NCI-H187 (cell line): ENCODE measurements at places on chromosomes 1 and 21.

- DNase-seq: no peak
Observed at GRCh38 chr1:25797939-25798338, 2.1 kb upstream of the SELENON start.

DNA sequence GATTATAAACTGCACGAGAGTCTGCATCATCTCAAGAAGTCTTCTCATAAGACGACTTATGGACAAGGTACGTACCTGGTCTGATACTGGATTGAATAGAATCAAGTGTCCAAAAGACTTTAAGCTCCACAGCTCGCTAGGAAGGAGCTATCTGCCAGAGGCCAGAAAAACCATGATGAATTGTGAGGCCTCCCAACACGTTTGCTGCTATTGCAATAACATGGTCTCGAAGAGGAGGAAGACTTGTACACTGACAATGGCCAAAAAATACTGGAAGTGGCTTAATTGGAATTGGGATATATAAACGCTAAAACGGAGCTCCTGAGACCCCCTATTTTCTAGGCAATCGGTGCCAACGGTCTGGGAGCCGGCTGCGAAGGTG is 534 bp downstream of the DNAJC28 start:
- peak; percentile 89 for DNase-seq

- DNase-seq: no peak
Observed at GRCh38 chr1:239457491-239458143, 71.2 kb downstream of the CHRM3 start.

- DNase-seq: no peak
Observed at GRCh38 chr1:231986631-231987336, 360.2 kb downstream of the DISC1 start.

DNA sequence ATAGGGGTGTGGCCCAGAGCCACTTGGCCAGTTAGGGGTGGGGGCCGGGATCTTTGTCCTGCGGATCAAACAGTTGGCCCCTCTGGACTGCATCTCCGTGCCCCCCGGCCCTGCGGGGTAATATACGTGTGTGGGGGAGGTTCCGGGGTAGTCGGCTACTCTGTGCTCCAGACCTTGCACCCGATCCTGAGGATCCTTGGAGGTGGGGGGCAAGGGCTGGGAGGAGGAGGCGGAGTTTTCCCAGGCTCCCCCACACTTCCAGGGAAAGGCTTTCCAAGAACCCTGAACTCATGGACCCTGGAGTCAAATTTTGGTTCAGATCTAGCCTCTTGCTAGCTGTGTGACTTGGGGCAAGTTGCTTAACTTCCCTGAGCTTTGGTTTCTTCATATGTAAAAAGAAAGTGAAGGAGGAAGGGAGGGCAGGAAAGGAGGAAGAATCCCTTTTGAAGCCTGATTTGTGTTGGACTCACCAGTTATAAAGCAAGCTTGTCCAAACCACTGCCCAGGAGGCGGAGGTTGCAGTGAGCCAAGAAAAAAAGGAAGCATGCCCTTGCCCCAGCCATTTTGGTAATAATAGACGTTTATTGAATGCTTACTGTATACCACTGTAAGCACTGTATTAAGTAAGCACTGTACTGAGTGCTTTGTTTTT is 686 bp downstream of the MIIP start:
- no peak for DNase-seq

DNA sequence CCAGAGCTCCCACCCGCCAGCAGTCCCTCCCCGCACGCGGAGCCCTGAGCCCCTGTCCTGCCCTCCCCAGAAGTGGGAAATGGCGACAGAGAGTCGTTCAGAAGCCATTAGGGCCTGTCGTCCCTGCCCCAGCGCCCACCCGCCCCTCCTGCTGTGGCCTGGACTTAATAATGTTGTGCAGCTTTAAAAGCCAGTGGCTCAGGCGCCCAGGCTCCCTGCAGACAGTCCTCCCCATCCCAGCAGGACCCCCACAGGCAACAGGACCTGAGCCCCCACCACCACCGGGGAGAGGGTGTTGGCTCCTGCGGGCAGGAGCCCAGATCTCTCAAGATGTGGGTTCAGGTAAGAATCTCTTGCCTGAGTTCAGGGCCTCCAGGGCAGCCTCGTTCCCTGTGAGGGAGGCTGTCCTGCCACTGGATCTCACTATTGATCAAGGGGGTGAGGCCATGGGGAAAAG is 125.3 kb upstream of the RUNX3 start:
- no peak for DNase-seq

- DNase-seq: peak; percentile 11
Observed at GRCh38 chr1:213661302-213661701, 326.5 kb upstream of the PROX1 start.

DNA sequence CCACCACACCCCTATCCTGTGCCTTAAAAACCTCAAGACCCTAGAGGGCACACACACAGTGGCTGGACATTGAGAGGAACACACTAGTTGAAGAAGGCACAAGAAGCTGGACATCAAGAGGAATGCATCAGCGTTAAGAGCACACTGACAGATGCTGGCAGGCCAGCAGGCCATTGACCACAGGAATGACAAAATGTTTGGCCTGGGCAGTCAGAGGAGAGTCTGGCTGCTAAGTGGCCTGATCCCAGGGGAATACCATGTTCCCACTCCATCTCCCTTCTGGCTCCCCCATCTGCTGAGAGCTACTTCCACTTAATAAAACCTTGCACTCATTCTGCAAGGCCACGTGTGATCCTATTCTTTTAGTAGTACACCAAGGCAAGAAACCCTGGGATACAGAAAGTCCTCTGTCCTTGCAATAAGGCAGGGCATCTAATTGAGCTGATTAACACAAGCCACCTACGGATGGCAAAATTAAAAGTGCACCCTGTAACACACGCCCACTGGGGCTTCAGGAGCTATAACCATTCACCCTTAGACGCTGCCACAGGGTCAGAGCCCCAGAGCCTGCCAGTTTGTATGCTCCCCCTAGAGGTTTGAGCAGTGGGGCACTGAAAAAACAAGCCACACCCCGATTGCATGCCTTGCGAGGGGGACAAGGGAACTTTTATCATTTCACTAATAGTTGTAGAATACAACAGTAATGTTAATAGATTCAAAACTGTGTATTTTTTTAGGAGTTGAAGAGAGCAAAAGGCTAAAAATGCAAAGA is 1216.1 kb upstream of the NCAM2 start:
- no peak for DNase-seq

- DNase-seq: no peak
Observed at GRCh38 chr1:7916501-7916830, 24.2 kb downstream of the TNFRSF9 start.

DNA sequence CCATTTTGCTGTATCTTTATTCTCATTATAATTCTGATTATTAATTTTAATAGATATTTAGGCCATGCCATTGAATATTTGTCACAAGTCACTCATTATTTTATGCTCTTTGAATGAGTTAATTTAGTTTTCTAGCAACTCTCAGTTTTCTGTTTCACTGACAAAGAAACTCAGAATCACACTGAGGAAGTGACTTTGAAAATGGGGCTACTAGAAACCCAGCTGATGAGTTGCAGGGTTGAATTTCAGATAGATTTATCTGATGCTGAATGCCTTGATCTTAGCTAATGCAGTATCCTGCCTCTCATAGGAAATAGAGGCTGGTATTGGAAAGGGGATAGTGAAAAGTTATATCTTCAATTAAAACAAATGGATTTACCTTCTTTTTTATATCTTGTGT is 67.4 kb upstream of the PLA2G4A start:
- no peak for DNase-seq

DNA sequence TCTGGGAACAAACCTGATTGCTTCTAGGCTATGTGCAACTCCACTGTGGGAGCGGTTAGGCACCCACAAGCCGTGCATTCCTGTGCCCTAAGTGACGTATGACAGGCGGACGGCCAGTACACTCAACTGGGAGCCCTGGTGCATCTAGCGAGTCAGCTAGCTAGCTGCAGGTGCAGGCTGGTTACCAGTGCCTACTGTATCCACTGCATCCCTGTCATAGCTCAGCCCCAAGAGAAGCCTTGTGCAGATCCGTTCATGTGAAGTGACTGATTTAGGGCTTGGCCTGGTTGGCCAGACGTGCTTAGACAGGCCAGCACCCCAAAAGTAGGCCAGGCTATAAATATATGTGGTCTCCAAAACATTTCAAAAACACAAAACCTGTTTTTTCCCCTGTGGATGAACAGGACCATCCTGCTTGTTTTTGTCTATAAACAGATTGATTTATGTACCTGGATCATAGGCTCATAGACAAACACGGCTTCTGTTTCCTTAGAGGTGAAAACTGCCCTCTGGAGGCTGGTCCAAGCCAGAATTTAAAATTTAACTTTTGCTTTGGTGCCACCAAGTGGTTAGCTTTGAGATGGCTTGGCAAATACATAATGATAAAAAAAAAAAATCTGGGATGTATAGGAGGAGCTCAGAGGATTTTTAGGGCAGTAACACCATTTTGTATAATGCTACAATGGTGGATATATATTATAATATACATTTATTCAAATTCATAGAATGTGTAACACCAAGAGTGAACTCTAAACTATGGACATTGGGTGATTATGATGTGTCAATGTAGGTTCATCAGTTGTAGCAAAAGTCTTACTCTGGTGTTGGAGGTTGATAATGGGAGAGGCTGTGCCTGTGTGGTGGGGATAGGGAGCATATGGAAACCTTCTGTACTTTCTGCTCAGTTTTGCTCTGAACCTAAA is 68.5 kb downstream of the GIPC2 start:
- no peak for DNase-seq

GRCh38 chr1:198165927-198166647 is 9.3 kb downstream of the NEK7 start:
- DNase-seq: no peak

DNA sequence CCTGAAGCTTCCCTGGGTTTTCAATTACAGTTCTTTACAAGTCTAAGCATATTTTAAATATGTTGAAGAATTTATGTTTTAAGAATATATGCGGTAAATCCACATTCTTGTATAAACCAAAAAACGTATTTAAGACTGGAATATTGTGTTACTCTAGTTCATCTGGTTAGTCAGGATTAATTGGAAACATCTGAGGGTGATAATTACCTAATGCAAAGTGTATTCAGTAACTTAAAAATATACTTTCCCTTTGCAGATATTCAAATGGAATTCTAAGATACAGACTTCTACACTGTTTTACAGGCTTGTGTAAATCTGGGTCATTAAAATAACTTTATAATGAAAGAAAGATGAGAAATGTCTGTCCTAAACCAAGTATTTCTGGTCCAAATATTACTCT is 302.0 kb downstream of the VAV3 start:
- DNase-seq: no peak

DNA sequence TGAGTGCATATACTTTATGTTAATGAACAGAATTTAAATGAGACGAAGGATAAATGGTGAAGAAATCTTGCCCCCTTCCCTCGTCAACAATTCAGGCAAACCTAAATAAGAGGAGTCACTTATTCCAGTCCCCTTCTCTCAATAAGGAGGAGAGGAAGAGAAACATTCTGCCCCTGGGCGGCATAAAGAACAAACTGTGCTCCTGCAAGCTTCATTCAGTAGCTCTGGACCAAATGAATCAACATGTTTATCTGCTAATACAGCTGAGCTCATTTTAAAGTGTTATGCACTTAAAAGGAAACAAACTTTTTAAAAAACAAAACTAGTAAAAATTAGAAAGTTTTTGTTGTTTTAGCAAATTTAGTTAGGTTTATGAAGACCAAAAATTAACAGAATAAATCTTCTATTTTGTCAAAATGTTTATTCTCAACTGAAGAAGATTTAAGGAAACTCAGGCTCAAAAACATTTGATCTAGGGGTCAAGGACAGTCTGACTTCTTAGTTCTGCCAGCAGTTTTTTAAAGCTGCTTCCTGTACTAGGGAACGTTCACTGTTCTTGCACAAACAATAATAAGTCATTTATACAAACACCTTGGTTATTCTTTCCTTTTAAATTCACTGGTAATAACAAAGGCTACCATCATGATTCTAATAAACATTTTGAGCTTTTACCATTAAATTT is 58.3 kb downstream of the AKT3 start:
- no peak for DNase-seq

DNA sequence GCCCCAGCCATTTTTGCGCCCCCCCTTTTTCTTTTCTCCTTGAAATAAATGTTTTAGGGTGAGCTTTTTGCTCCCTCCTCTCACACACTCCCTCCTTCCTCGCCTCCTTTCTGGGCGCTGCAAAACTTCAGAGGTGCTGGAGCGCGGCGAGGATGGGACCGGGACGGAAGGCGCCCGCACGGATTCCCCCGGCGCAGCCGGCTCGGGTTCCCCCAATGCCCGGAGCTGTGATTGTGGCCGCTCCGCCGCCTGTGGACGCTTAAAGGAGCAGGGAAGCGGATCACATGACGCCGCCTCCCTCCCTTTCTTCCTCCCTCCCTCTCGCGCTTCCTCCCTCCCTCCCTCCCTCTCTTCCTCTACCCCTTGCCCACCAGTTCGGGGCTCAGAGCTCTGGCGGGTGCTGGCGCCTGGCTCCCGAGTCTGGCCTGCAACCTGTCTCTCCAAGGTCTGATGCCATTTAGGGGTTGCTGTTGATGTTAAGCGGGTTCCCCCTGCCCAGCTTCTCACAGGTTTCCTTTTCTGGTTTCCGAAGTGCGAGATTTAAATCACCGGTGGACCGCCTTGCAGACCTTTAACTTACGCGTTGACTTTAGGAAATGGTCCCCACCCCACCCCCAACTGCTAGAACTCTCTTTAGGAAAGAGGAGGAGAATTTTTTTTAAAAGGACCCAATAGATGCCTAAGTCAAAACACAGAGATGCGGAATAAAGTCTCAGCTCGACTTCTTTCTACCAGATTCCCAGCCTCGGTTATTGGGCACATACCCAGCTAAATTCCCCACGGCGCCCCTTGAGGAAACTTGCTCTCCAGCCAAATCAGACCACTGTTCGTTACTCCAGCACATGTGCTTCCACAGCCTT is at the start of gene WLS:
TSS of gene WLS (minus strand) at position 235 of the 860 bp plus-strand sequence. CDS start at position 11, 224 bp downstream.
- peak; percentile 33 for DNase-seq

GRCh38 chr1:94544706-94545490 is 3.3 kb upstream of the F3 start:
- DNase-seq: no peak

- no peak for DNase-seq
Observed at GRCh38 chr1:5620997-5621396, 371.2 kb downstream of the NPHP4 start.

DNA sequence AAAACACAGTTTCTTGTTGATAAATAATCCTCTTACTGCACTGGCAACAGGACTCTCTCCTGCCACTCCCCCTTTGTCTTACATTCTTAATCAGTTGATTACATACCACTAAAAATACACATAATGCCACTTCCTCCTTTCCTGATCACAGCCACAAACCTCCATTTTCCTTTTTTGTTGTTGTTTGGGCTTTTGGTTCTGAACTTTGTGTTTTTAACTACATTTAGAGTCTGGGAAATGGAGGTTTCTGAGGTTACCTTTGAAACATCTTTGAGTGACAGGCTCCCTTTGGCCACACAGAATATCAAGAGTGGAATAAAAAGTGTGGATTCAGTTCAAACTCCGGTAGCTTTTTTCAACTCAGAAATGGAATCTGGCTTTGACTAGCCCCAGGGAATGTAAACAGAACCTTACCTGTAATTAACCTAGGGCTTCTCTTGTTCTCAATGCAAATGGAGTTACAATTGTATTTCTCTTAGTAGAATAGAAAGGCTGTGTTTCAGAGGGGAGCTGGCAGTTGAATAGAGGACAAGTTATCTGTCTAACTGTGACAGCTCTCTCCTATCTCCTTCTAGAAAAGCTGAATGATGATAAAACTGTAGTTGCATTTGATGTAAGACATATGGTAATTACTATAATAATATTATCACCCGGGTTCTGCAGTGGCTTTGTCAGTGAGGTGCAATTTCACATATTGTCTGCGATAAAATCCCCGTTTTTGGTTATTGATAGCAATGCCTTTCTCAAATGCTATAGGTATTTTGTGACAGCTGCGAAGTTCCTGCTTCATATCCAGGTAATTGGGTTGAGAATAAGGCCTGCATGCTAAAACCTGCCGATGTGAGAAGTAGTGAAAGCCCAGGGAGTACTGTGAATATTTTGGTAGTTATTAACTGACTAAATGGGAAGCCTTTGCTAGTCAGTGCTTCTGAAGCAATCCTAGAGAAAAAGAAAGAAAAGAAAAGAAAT is 66.9 kb downstream of the ST6GALNAC5 start:
- no peak for DNase-seq
